ENCODE measurements at places on chromosomes 5 and 9.
A peak's percentile ranks its signal among the peaks of the same experiment; 100 is the strongest.

GRCh38 chr5:3107156-3107611 is 355.7 kb upstream of the IRX2 start:
- DNase-seq: no peak

DNA sequence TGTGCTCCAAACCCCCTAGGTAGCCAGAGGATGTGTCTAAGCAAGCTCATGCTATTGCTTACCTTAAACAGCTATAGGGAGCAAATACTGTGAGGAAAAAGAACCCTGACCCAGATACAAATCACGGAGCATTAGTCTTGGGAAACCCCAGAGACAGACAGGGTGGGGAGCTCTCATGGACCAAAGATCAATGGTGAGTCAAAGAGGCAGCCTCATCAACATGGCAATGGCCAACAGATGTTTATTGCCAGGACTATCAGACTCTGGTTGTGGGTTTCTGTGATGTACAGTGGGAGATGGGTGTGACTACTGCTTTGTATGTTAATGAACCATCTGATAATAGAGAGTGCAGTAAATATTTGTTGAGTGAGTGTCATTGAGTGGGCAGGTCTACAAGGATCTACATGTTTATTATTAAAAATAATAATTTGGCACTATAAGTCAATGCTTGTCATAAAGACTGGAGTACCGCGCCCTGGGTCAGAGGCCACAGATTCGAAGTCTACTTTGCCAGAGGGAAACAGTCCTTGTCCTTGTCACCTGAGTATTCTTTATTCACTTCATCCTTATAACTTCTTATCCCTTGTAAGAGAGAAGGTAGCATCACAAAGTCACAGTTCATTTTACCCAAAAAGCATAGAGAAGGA is 56.5 kb upstream of the RAI14 start:
- DNase-seq: no peak

DNA sequence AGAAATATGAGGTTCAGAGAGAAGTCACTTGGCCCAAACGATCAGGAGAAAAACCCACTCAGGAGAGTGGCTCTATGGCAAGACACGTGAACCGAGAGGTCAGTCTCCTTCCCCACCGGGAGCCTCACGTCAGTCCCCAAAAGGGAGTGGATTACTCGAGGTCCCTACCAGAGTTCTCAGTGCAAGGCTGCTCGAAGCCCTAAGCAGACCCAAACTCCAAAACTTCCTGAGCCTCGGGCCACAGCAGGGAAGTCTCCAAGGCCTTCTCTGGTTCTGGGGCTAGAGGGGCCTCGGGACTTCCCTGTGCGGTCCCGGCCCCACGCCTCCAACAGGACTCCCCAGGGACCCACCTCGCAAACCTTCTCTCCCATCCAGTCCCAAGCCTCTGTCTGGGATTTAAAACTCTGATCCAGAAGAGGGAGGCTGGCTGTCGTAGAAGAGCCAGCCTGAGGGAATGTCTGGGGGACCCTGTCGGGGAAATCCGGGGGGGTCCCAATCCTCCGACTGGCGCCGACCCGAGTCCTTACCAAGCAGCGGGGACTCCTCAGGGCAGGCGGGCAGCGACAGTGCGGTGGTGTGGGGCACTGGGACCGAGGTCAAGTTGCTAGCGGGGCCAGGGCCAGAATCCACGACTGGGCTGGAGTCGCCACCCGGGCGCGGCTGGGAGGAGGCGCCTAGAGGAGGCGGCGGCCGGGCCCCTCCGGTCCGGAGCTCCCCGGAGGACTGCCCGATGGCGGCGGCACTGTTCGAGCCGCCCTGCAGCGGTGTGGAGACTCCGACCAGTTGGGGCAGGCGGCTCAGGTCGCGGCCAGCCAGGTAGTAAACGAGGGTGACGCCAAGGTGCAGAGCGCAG is 679 bp downstream of the B4GALT1 start:
- no peak for DNase-seq

- no peak for DNase-seq
Observed at GRCh38 chr5:14441641-14442040, 140.0 kb upstream of the OTULINL start.

DNA sequence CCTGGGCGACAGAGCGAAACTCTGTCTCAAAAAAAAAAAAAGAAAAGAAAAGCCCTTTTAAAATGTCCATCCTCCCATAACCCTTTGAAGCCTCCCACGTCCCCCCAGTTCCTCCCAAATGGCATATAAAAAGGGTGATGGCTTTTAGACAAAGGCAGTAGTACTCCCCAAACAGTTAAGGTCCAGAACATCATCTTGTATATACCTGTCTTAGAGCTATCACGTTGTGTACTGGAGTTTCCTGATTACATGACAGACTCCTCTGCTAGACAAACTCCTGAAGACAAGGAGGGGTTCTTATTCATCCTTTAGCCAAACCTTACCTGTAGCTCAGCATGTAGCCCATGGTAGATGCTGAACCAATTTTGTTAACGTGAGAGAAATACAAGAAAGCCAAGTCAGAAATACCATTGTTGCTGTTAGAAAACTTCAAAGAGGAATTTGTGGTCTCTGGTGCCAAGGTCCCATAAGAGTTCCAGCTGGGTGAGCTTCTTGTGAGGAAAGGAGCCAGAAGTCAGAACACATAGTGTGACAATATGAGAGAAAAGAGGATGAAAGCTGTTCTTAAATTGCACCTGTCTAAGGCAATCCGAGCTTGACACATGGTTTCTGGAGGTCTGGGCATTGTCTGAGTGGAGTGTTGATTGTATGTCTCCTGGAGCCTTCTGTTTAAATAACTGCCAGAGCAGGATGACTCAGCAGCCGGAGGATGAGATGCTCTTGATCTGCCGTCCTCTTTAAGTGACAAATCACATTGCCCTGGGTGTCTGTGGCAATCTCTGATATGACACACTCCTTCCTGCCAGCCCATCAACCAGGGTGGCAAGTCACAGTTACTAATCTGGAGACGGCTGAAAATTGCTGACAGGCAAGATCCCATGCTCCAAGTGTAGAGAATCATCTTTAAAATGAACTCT is 69.1 kb downstream of the ARRDC3 start:
- DNase-seq: peak; percentile 81

DNA sequence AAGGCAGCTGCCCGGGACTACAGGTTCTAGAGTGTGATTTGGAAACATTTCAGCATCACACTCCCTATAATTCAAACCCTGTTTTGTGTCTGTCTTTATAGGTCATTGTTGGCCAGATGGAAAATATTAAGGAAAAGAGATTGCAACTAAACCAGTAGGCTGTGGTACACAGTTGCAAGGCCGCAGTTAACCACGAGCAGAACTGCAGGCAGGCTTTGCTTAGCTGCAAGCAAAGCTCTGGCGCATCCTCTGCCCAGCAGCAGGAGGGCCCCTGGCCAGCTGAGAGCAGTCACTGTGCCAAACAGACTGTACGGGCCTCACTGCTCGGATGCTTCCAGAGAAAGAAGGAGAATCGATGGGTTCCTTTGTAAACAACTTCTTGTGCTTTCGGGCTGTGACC is 204.5 kb downstream of the DENND1A start:
- DNase-seq: no peak
